ENCODE measurements at places on chromosomes 12 and 14.

- DNase-seq, result peak; percentile 56
Observed at GRCh38 chr12:89707703-89708564, 704 bp downstream of the ATP2B1 start.

DNA sequence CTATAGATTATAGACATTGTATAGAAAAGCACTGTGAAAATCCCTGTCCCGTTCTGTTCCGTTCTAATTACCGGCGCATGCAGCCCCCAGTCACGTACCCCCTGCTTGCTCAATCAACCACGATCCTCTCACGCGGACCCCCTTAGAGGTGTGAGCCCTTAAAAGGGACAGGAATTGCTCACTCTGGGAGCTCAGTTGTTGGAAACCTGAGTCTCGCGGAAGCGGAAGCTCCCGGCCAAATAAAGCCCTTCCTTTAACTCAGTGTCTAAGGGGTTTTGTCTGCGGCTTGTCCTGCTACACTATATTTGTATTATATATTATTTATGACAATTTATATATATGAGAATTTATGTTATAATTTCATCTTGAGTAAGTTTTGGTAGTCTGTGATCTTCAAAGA, 213.6 kb upstream of the AMIGO2 start:
- DNase-seq, result no peak

DNA sequence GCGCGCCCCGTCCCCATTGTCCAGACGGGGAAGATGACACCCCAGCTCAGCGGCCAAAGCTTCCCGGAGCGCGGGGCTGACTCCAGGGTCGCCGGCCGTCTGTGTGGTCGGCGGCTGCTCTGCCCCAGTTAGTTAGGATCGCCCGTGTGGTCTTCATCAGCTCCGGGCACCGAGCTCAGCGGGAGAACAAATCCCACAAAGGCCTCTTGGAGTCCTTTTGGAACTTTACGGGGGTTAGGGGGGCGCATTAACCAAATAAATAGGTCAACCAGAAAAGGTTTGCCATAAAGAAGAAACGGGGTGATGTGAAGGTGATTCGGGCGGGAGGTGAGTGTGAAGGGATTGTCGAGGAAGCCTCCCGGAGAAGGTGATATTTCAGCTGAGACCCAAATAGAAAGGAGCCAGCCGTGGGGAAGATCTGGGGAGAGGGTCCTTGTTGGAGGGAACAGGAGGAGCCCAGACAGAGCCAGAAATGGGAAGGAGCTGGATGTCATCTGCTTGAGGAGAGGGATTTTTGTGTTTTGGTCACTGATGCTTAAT, 697 bp downstream of the ATP6V0A2 start:
- no peak for DNase-seq

DNA sequence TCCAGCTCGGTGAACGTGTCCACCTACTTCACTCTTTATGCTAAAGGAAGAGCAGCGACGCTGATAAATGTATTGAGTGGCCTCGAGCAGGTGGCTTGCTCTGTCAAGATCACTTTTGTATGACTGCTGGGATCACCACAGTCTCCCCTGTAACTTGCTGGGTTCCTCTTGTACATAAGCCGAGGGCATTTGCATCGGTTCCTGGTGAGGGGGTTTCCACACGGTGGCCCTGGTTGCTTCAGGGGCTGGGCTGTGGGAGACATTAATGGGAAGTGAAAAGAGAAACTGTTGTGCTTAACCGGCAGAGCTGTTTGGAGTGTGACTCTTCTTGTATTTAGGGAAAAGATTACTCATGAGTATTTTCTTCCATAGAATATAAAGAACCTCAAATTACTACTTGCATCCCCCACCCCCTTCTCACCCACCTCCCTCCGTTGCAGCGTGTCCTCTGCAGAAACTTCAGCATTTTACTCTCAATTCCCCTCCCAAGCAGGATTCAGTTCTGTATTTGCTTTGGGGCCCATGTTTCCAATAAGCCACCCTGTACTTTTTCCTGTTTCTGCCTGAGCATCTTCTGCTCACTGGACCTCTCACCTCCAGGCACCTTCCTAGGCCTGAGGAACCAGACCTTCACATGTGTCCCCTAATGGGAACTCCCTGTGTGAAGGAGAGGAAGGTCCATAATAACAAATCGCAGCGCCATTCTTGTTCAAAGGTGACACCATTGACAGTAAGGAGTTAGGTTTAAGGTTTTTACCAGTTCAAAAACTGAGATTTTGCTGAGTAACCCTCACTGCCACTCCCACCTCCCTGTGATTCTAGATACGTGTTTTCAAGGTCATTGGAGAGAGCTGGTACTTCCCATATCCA, 187.0 kb downstream of the ETV6 start:
- no peak for DNase-seq

GRCh38 chr14:83470466-83470865, 1936.8 kb upstream of the SEL1L start:
- peak; percentile 19 for DNase-seq

GRCh38 chr12:52506858-52507715, 13.1 kb downstream of the KRT5 start:
- no peak for DNase-seq

DNA sequence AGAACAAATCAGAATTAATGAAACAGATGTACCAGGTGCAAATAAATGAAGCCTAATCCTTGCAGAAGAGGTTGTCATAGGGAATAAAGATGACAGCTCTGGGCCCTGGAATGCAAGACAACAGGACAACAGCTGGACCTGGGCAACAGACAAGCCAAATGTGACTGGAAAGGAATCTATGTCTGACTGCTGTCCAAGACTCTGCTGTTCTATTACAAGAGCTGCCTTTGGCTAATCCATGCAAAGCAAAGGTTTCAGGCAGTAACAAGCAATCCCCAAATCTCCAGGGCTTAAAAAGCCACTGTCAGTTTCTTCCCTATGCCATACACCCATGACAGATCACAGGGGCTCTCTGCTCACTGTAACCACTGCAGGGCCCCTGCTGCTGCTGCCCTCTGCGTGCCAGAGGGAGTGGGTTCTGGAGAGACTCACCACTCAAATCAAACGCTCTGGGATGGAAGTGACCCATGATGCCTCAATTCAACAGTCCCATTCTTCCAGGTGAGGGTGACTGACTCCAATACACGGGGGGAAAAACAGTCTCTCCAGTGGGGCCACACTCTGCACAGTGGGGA, 218.9 kb upstream of the SFSWAP start:
- peak; percentile 48 for DNase-seq

DNA sequence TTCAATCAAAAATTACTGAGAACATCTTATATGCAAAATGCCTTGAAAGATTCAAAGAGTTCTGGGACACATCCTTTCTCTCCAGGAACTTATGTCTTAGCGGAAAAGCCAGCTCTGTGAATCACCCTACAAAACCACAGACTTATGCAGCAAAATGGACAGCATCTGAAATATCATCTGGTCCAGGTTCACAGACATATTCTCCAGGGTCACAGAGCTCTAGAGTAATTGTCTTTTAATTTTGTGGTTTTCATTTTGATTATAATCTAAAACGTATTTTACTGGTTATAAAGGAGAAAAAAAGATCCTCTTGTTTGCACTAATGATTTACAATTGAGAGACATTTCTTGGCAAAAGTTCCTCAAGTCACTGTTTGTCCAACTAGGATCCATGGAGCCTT, 246.2 kb downstream of the MSRB3 start:
- no peak for DNase-seq

DNA sequence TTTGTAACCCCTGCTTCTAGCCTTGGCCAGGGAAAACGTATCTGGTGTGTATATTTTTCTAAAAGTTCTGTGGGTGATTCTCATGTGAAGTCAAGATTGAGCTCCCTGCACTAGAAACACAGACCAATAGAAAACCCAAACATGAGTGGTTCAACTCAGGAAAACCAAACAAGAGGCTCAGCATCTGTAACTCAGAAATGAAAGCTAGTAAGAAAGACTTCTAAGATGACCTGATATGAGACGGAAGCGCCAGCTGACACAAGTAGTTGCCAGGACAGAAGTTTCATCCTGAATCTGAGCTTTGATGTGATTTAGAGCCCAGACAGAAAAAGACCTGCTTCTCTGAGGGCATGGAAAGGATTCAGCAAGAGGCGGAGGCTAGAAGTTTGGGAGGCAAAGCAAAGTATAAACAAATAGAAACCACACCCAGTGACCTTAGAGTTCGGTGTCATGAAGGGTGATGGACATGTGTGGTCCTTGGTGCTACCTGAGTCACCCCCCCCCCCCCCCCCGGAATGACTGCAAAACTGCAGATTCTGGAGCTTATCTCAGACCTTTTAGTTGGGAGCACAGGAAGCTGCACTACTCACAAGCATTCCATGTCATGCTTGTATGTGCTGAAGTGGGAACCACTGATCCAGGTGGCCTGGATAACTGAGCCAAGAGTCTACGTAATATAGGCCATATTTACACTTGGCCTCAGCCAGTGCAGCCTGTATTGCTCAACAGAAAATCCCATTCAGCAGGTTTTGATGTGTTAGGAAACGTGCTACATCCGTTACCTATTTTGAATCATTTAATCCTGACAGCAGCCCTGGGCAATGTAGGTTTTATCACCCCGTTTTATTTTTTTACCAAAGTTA, 191.3 kb downstream of the ANO6 start:
- peak; percentile 70 for DNase-seq

- no peak for DNase-seq
Observed at GRCh38 chr14:35367056-35367372, 37.5 kb downstream of the NFKBIA start.

DNA sequence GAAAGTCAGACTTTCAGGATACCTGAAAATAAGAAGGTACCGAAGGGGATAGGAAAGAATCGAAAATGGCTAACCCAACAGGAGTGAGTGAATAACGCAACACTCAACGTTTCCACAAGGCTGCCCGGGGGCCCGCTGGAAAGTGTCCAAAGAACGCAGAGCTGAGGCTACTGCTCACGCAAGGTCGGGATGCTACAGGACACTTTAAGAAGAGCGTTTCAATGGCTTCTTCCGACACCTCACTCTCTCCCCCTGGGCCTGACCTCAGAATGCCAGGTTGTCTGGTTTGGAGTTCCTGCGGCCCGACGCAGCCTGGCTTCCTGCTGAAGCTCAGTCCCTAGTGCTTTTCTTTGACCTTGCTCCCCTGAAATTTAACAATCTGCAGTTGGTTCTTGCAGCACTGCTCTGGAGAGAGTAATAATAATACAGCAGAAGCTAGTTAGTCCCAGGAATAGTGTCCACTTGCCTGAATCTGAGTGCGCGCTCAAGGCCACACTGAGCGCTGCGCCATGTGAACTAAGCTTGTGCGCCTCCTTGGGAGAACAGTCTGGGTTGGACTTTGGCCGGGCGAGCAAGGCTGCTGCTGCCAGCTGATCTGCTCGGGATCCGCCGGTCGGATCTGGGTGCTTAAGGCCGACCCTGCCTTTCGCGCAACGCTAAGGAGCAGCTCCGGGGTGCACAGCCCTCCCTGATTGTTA, 2.0 kb upstream of the ALX1 start:
- no peak for DNase-seq

DNA sequence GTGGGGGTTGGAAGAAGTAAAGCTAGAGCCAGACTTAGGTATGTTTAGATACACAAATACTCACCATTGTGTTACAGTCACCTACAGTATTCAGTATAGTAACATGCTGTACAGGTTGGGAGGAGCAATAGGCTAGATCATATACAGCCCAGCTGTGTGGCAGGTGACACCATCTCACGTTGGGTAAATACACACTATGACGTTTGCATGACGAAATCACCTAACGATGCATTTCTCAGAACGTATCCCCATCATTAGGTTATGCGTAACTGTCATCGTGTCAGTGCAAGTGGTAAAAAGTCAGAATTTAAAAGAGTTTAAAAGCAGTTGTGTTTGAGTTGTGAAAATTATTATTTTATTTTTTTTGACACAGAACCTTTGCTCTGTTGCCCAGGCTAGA, 167.1 kb downstream of the APAF1 start:
- no peak for DNase-seq

GRCh38 chr12:32369202-32369601, 30.2 kb upstream of the FGD4 start:
- DNase-seq, result no peak

DNA sequence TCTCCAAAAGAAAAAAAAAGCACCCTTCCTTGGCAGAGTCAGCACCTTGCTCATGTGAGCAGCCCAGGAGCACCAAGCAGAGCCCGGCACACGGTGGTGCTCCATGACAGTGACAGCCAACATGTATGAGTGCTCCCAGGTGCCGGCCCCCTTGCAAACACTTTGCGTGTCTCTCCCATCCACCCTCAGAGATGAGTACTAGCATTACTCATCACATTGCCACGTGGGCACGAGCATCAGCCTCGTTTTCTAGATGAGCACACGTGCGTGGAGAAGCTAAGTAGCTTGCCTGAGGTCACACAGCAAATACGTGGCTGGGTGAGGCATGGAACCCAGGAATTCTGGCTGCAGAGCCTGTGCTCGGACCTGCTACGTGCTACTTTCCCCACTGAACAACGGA, 177.9 kb upstream of the PRMT8 start:
- no peak for DNase-seq

- no peak for DNase-seq
Observed at GRCh38 chr14:37143475-37143874, 28.9 kb downstream of the SLC25A21 start.

- no peak for DNase-seq
Observed at GRCh38 chr12:106657488-106657887, 74.7 kb downstream of the RFX4 start.

GRCh38 chr14:22469538-22470303, 119.3 kb downstream of the DAD1 start:
- DNase-seq, result no peak

- DNase-seq, result no peak
Observed at GRCh38 chr12:46260913-46261476, 7.8 kb downstream of the SLC38A1 start.

- DNase-seq, result no peak
Observed at GRCh38 chr12:81963636-81964035, 204.5 kb upstream of the PPFIA2 start.

- DNase-seq, result no peak
Observed at GRCh38 chr12:25051656-25052195, 102.8 kb upstream of the BCAT1 start.

DNA sequence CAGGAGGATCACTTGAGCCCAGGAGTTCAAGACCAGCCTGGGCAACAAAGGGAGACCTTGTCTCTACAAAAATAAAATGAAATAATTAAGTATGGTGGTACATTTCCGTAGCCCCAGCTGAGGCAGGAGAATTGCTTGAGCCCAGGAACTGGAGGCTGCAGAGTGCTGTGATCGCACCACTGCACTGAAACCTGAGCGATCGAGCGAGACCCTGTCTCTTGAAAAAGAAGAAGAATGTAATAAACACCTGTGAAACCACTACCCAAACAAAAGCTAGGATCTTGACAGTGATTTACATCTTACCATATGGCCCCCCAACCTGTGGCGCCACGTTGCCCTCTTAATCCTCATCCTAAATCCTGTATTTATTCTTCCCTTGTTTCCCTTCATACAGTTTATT, 5.7 kb upstream of the DTX1 start:
- no peak for DNase-seq

- DNase-seq, result no peak
Observed at GRCh38 chr12:12486661-12487240, 75.9 kb downstream of the DUSP16 start.

GRCh38 chr14:99780690-99781089, 12.5 kb upstream of the EML1 start:
- DNase-seq, result no peak

DNA sequence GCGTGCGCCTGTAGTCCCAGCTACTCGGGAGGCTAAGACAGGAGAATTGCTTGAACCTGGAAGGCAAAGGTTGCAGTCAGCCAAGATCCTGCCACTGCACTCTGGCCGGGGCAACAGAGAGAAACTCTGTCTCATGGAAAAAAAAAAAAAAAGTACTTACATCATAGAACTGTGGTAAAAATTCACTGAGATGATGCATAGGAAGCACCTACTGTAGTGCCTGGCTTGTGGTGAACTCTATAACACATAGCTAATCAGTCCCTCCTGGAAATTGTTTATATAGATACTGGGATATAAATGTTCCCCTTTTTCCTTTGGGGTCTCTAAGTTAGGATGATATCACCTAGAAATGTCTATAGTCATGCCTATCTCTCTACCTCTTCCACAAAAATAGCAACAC, 89.7 kb upstream of the CPM start:
- DNase-seq, result no peak
